ENCODE measurements at places on chromosomes 2 and 18. TPM values are rescaled to one million over a fixed set of nuclear protein-coding genes. Genes with fewer than 3 reads are reported as not detected.

DNA sequence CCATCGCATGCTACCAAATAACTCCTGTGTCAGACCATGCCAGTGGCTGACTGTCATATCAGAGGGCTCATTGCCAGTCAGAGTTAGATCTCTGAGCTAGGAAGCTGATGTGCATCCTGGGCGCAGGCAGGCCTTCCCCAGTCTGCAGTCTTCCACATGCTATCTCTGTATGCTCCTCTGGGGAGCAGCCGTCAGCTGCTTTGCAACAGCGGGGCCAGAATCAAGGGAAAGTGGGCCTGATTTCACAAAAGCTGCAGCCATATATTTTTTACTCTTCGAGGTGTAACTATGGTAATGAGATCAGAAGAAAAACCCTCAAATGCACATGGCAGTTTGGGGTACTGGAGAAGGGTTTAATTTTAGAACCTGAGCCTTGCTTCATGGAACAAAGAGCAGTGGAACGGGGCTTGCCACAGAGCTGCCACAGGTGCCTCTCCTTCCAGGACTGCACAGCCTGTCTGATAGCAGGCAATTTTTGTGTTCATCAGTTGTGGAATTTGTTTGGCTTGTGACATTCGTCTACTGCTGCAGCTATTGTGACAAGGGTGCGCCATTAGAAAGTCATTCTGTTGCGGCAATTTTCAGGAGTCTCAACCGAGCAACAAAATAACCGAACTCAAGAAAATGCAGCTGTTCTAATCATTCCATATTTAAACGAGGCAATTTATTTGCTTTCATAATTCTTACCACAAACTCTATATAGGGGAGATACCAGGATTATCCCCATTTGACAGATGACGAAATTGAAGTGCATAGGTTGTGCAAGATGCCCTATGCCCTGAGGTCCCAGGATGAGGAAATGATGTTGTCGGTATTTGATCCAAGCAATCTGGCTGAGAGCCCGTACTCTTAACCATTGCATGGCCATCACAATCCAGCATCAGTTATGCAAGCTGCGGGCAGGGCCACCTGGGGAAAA, 109.6 kb upstream of the CYRIA start:
- DNase-seq, result no peak

The PLB1 gene
- not detected for total RNA-seq

The APCDD1 gene
- 0.29 TPM for total RNA-seq

The GALNT13 gene
- not detected for total RNA-seq

Data from Caki2 (cell line).